ENCODE measurements at places on chromosomes 12 and 14.
A peak's percentile ranks its signal among the peaks of the same experiment; 100 is the strongest.

DNA sequence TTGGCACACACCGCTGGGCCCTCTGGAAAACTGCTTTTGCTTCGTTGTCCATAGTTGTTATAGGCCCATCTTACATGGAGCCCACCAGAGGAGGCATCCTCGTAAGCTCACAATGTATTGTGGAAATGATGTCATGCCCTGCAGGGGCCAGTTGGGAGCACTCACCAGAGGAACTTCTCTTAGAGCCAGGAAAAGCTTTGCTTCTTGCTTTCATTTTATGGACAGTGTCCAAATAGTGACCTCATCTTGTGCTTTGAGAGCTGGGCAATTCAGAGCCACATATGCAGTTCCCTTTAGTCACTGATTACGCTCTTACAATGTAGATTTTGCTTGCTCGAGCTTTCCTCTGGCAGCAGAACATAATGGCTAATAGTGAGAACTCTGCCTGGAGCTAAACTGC lies 275.6 kb downstream of the AACS start:
- peak; percentile 52 for DNase-seq

- DNase-seq: no peak
Observed at GRCh38 chr12:27824126-27824842, 44.2 kb upstream of the MANSC4 start.

GRCh38 chr14:64185184-64185583 lies 109.0 kb downstream of the ESR2 start:
- DNase-seq: no peak

GRCh38 chr12:21940549-21941505 lies at the start of gene ABCC9:
Gene ABCC9, minus strand, starts transcription at chr12:21941426. Its CDS starts 4,752 bp downstream, at chr12:21936674.
- DNase-seq: peak; percentile 33

DNA sequence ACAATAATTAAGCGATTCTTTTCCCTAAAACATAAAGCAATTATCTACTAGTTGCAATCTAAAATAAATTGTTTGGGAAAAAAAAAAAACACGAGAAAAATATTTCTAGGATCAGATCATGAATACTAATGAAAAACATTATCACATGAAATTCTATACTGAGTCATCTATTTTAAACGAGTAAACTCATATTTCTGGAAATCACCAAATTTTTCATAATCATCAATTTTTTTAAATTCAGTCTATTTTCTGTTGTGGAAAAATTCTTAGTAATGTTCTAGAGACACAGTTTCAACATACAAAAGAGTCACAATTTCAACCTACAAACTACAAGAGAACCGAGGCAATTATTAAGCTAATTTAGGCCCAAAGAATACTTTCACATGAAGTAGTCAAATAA lies 245.6 kb upstream of the SOX5 start:
- DNase-seq: no peak

DNA sequence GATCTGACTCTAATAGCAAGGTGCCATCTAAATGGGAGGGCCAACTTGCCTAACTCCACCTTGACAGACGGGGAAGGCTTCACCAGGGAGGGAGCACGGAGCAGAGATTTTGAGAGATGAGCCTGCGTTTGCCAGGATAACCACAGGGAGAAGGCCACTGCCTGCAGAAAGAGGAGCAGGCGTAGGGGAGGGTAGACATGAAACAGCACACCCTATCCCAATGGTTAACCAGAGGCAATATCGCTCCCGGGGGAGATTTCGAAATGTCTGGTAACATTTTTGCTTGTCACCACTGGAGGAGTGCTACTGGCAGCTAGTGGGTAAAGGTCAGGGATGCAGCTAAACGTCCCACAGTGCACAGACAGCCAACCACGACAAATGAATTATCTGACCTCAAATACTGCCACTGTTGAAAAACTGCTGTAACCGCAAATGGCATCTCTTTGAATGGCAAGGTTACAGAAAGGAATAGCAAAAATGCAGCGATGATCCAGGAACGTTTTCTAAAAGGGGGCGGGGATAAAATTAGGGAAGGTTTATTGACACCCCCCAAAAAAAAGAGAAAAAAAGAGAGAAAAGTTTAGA lies 126.0 kb upstream of the ATF7IP start:
- no peak for DNase-seq
